GM13976 (cell line): ENCODE measurements at places on chromosomes 2 and 18.

DNA sequence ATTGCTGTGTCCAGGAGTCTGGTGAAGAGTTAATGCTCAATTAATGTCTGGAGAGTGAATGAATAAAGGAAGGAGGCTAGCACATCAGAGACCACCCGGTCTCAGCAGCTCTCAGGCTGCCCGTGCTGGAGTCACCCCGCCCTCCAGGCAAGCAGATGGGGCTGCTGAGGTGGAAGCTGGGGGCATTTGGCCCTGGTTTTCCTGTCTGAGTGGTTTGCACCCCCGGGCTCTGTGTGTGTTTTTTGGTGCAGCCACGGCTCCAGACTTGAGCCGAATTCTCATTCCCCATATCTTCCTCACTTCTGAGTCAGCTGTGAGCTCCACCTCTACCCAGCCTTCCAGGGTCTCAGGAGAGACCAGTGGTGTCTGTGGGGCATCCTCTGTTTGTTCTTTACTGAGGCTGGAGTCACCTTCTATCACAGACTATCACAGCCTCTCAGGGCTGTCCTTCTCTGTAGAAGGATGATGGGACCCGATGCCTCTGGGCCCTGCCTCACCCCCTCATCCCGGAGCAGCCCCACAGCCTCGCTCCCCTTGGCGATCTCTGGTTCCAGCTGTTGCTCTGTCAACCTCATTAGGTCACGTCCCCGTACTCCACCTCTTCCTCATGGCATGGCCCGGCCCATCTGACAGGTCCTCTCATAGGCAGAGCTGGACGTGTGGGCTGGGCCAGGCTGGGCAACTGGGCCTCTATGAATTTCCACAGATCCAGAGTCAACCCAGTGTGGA lies 60.8 kb downstream of the HS1BP3 start:
- DNase-seq = no peak

GRCh38 chr2:221025398-221025797 lies 546.7 kb downstream of the EPHA4 start:
- DNase-seq = no peak

DNA sequence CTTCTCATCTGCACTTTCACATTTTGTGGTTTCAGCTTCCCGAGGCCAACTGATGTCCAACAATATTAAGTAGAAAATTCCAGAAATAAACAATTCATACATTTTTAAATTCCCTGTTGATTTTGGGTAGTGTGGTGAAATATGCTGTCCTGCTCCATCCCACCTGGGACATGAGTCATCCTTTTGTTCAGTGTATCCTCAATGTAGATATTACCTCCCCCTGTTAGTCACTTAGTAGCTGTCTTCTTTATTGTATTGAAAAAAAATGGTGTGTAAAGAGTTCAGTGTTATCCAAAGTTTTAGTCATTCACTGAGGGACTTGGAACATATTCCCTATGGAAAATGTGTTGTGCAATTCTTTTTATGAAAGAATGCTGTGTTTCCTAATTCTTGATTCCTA lies 348.1 kb downstream of the SOCS6 start:
- DNase-seq = no peak

- no peak for DNase-seq
Observed at GRCh38 chr2:130736487-130736886, 7.6 kb downstream of the GPR148 start.

GRCh38 chr2:149399934-149400615 lies 69.7 kb downstream of the LYPD6 start:
- no peak for DNase-seq

GRCh38 chr2:27735263-27735904 lies 36.1 kb upstream of the MRPL33 start:
- DNase-seq = peak; percentile 60

DNA sequence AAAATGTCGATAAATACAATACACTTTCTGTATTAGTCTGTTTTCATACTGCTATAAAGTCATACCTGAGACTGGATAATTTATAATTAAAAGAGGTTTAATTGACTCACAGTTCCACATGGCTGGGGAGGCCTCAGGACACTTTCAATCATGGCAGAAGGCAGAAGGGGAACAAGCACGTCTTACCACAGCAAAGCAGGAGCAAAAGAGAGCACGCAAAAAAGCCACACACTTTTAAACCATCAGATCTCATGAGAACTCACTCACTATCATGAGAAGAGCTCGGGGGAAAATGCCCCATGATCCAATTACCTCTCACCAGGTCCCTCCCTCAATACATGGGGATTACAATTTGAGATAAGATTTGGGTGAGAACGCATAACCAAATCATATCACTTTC lies 256.7 kb downstream of the ANAPC1 start:
- DNase-seq = no peak

DNA sequence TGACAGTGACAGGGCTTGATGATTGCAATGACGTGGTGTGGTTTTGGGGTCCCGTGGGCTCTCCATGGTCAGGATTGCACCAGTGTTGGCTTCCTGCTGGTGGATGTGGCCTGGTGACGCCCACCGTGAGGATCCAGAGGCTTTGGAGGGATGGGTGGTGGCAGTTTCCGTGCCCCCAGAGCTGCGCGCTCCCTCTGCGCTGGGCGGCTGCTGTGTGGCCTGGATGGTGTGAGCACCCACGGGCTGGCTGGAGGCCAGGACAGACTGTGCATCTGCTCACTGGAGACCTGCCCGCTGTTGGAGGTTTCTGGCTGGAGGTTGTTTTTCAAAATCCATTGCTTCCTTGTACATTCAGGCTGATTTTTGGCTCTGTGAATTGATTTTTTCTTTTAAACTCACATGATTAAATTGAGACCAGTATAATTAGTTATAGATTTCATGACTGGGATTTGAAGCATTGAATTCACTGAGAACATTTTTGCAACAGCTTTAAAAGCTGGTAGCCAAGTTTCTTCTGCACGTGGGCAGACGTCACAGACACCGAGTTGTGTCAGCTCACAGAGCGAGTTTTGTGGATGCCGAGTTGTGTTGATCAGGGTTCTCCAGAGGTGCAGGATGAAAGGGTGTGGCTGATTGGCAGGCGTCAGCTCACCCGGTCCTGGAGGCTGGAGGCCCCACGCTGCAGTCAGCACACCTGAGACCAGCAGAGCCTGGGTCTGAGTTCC lies 72.7 kb downstream of the KCNG2 start:
- no peak for DNase-seq

GRCh38 chr18:69882965-69883668 lies 64.6 kb downstream of the CD226 start:
- no peak for DNase-seq

- no peak for DNase-seq
Observed at GRCh38 chr2:236781933-236782816, 212.6 kb downstream of the ACKR3 start.

- DNase-seq = no peak
Observed at GRCh38 chr18:59917422-59917821, 17.6 kb downstream of the PMAIP1 start.

DNA sequence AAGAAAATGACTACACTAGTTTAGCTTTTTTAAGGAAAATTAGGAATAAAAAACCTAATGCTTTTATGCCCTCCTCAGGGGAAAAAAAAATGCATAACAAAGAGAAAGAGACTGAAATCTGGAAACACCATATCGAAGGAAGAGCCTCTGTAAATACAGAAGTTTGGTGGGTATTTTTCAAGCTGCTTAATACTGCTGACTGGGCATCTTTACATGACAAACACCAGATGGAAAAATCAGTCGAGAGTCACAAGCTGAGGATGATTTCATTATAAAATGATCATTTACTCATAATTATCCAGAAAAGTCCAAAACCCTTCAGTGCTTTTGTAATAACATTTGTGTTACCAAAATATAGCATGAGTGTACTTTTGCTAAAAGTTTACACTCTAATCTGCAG lies 1600.7 kb upstream of the ACVR2A start:
- DNase-seq = no peak

GRCh38 chr2:217989221-217989948 lies 13.4 kb downstream of the TNS1 start:
- DNase-seq = no peak

DNA sequence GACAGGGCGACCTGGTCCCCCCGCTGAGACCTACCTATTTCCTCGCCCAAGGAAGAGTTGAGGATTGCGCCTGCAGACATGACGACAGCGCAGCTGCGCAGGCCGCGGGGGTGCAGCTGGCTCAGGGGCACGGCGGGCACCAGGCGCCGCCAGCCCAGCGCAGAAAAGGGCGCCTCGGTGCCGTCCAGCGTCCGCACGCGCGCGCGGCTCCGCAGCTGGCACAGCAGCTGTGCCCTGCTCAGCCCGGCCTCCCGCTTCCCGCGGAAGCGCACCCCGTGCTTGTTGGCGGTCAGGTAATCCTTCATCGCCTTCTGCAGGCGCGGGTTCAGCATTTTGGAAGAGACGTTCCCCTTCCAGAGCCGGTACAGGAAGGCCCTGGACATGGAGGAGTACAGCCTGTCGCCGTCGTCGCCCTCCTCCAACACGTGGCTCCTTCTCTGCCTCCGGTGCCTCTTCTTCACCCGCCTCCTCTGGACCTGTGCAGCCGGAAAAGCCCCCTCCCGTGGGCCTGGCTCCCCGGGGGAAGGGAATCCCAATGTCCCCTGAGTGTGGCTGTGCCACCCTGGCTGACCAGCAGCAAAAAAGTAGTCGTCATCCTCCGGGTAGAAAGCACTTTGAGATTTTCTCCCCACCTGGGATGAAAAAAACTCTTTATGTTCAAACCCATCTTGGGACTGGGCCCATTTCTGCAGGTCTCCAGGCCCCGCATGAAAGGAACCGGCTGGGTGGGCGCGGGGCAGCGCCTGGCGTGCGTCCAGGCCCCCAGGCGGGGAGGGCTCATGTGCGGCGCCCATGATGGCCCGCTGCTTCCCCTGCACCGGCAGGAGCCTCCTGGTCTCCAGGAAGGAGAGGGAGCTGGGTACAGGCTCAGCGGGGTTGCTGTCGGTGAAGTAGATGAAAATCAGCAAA lies 42.7 kb downstream of the ST6GAL2 start:
- no peak for DNase-seq

GRCh38 chr18:56770873-56771272 lies 119.7 kb downstream of the WDR7 start:
- no peak for DNase-seq

DNA sequence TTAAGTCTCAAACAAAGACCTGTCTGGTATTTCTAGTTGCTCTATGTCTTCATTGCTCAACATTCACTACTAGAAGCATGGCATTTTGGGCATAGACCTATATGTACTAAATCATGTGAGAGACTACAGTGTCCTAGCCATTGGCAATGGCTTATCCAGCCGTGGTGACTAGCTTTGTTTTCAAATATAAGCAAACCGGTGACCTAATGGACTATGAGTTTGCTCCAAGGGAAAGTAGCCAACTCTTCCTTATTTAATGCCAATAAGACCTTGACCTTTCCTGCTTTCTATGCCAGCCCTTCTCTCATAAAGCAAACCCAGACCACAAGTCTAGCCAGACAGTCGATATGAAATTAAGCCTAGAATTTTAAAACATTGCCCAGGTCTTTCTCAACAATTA lies 113.7 kb upstream of the CREB1 start:
- no peak for DNase-seq

- DNase-seq = peak; percentile 20
Observed at GRCh38 chr2:241816431-241817121, 7.6 kb downstream of the NEU4 start.

DNA sequence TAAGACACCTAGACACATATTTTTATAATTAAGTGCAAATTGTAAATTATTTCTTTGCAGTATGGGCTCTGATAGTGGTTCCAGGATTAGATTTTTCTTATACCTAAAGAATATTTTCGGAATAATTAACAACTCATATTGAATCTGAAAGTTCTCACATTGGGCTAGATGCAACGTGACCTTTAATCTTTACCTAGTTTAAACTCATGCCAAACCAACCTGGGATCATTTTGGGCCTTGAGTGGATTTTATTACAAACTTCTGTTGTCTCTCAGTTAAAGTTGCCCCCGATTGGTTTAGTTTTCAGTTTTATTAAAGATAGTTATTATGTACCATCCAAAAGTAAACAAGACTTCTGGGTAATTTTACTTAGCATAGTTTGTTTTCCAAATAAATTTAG lies 230.2 kb upstream of the VWC2L start:
- DNase-seq = no peak

- no peak for DNase-seq
Observed at GRCh38 chr2:157056200-157056676, 201.3 kb upstream of the GALNT5 start.

DNA sequence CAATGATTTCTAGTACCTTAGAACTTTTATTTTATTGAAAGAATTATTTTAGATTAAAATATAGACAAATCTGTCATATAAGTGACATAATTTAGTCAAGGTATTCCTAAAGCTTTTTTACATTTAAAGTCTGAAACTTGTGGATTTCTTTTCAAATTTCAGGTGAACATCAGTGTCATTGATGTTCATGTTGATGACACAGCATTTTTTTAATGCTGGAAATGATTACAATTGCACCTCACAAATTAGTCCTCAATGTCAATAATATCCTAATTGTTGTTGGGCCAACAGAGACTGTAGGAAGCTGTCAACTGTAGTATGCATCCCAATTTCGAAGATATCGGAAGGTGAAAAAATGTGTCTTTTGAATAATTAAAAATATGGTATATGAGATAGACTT lies 214.4 kb upstream of the ARL4C start:
- DNase-seq = no peak

- DNase-seq = peak; percentile 51
Observed at GRCh38 chr18:54983041-54983686, 23.9 kb upstream of the CCDC68 start.

GRCh38 chr18:58382446-58382845 lies 246.4 kb downstream of the ALPK2 start:
- no peak for DNase-seq
